ENCODE measurements at places on chromosomes 6 and 20.

DNA sequence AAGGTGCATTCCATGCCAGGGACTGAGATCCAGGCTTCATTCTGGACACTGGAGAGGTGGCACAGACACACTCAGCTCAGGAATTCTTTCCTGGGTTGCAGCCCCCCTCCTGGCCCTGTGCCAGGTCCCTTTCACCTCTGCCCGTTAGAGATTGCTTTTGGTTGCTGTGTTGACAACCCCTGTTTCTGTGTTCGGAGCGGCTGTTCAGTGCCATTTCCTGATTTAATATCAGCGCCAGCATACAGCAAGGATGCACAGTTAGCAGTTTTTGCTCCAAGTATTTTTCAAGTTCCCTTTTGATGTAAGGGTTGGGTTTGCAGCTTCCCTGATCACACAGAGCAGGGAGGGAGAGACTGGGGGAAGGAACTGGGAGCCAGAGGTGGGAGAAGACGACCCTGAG lies 8.5 kb upstream of the MAFB start:
- no peak for DNase-seq

DNA sequence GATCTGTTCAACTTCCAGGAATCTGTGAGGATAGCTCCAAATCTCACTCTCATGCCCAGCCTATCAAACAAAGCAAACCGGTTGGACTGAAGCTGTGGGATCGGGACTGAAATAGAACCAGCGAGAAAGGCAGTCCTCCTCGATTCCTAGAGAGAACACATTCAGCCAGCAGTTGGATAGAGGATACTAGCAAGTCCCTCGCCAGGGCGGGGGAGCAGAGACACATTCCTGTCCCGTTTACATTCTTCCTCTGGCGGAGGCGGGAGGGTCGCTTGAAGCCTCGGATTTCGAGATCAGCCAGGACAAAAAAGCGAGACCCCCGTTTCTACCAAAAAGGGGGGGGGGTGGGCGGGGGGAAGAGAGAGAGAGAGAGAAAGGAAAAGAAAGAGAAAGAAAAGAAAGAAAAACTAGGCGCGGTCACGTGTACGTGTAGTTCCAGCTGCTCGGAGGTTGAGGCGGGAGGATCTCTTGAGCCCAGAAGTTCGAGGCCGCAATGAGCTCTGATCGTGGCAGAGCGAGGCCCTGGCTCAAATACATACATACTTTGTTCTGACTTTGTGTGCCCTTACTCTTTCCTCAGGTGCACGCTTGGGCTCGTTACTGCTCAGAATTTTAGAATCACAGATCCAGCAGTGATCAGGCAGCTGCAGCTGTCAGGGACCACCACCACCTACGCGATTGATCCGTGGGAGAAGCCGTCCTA lies 19.5 kb downstream of the ZNF311 start:
- DNase-seq, result peak; percentile 76

DNA sequence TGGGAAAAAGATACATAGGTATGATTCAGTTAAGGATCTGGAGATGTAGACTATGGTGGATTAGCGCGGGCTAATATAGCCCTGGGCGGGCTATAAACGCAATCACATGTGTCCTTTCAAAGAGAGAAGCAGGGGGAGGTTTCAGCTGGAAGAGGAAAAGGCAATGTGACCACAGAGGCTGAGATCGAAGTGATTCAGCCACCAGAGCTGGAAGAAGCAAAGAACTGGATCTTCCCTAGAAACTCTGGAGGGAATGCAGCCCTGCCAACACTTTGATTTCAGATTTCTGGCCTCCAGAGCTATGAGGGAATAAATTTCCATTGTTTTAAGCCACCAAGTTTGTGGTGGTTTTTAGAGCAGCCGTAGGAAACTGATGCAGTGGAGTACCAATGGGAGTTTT lies 81.5 kb upstream of the NHSL1 start:
- no peak for DNase-seq

GRCh38 chr6:105112577-105112976 lies 67.2 kb downstream of the POPDC3 start:
- no peak for DNase-seq

GRCh38 chr6:33297406-33297955 lies 1.3 kb downstream of the RGL2 start:
- no peak for DNase-seq

DNA sequence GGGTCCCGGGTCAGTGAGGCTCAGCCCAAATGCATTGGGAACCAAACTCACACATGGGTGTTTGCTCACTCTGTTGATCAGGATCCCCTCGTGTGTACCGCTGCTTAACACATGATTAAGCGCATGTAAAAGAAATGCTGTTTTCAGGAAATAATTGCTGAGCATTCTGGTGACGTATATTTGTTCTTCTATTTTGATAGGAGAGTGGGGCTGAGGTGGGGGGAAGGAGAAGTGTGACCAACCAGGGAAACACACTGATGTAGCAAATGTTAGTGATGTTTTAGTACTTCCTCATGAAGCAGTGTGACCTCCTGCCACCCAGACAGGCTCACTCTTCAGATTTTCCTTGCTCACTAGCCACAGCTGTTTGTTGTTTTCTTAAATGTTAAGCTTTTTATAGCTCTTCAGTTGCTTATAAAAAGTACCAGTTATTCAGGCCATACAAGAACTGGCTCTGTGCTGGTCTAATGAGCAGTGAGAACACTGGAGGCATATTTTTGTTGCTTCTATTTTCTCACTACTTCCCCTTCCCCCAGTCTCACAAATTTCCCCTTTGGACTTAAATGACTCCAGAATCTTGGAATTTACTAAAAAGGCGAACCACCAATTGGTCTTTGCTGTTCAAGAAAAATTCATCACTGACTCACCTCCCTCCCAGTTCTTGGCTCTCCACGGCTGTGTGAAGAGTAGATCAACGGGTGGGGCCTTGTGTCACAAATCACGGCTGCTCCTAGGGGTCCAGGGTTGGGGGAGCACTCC lies 79.2 kb upstream of the BACH2 start:
- no peak for DNase-seq

DNA sequence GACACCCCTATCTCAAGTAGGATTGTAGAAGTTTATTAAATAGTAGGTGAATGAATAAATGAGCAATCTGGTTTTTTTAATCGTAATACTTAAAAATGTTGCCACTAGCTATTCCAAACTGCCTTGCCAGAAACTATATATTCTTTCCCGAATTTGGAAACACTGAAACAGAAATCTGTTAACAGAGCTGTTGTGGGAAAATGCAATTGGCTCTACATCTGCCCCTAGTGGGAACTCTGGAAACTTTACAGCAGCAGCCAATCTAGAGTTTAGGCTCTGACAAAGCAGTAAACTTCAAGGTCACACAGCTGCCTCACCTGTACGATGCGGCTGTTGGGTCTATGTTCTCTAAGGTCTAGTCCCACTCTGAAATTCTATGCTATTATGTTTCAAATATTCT lies 41.7 kb downstream of the SYNE1 start:
- DNase-seq, result no peak

- no peak for DNase-seq
Observed at GRCh38 chr6:14110001-14110818, 7.4 kb upstream of the CD83 start.

DNA sequence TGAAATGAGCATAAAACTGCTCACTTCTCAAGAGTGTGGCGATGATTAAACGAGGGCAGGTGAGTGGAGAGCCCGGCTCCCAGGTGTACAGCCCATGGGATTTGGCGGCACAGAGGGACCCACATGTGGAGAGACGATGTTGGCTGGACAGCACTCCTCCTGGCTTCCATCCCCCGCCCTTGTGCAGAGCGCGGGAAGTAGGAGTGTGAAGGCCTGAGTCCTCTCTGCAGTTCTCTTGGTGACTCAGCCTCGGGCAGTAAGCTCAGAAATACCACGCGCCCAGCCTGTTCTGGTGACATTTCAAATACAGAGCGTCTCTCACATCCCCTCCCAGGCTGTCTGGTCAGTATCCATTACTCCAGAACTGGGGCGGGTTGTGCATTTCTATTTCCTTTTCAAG lies 94.2 kb upstream of the SRSF6 start:
- no peak for DNase-seq

DNA sequence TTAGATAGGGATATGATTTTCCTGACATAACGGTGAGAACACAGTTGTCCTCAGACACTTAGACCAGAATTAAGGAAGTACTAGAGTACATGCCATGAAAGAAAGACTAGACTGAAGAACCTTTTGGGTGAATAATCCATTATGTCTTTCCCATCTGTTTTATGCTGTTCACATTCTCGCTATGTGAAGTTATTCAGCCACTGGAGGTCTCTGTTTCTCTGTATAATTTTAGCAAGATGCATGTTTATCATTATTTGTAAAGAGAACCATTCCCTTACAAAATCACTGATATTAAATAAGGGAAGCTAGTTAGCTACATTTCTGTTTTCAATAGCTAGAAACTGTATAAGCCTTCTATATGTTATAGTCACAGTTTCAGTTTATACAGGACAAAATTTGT lies 391.9 kb downstream of the CD109 start:
- no peak for DNase-seq

DNA sequence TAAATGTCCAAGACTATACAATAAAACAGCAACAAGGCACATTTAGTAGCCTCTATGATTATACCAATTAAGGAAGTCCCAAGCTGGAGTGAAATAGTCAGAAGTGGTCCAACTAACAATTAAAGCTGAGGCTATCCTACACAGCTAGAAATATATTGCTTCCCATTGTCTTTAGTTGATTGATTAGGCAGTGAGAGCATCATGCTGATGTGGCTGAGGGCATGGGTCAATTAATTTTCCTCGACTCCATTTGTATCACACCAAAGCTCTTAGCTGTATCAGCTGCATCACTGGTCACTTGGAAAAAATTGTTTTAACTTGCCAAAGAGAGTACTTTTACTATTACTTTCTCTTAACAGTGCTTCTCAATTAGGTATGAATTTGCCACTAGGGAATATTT lies 328.7 kb upstream of the NT5E start:
- DNase-seq, result no peak

GRCh38 chr20:16321291-16321690 lies 252.0 kb downstream of the KIF16B start:
- DNase-seq, result no peak

DNA sequence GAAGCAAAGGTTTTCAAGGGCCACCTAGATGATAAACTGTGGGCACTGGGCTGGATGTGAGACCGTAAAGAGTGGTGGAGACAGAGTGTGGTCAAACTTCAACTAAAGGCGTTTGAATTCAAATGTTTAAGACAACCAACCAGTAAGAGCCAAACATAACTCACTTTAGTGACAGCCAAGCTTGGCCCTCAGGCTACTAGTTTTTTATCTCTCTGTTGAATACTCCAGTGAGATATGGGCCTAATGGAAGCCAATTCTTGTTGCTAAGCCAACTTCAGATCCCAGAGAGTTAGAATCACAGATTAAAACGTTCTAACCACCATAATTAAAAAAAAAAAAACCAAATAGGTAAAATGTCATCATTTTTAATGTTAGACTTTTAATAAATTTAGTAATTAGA lies 57.3 kb downstream of the TRMT6 start:
- no peak for DNase-seq

DNA sequence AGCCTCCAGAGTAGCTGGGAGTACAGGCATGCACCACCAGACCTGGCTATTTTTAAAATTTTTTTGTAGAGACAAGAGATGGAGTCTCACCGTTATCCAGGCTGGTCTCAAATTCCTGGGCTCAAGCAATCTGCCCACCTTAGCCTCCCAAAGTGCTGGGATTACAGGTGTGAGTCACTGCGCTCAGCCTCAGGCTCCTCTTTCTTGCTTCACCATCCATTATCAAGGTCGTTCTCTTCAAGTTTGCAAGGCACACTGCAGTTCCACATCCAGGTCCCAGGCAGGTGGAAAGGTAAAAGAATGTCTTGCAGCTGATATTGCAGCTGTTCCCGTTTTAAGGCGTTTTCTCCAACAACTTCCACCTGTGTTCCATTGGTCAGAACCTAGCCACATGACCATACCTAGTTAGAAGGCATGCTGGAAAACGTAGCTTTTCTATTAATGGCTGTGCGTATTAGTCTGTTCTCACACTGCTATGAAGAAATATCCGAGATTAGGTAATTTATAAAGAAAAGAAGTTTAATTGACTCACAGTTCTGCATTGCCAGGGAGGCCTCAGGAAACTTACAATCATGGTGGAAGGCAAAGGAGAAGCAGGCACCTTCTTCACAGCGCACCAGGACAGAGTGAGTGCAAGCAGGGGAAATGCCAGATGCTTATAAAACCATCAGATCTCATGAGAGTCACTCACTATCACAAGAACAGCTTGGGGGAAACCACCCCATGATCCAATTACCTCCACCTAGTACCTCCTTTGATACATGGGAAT lies 51.7 kb downstream of the PCNA start:
- DNase-seq, result no peak

DNA sequence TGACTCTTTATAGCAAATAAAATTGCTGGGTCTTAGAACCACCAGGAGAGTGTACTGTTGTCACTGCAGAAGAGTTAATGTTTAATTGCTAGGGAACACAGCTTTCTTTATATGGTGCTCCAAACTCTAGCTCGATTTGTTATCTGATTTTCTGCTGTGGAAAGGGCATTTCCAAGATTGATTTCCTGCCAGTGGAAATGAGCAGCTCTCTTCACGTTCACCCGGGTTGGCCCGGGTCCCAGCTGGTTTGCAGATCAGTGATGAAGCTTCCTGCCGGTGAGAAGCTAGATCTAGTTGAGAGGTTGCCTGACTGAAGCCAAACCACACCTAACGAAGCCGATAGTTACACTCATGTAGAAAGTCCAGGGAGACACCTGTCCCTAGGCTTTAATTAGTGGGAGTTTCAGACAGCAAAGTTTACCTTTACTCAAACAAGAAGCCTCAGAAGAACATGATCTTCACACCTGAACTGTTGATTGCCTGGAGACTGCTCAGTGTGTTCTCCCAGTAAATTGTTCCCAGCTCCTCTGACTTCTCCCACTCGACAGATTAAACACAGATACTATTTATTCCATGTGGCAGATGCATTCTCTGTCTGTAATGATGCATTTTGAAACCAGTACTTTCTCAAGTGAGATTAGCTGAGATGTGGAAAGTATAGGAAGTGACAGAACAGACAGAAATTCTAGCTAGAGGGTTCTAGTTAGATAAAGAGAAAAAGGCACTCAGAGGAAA lies 27.8 kb downstream of the PAQR8 start:
- no peak for DNase-seq

GRCh38 chr6:138383776-138384175 lies 6.1 kb downstream of the SMIM28 start:
- no peak for DNase-seq

GRCh38 chr20:60565083-60565482 lies 606.9 kb downstream of the CDH26 start:
- no peak for DNase-seq
